ENCODE measurements at places on chromosomes 13 and 19.
A peak's percentile ranks its signal among the peaks of the same experiment; 100 is the strongest.

- no peak for DNase-seq
Measured at GRCh38 chr19:18814063-18814462, 17.7 kb upstream of the UPF1 start.

DNA sequence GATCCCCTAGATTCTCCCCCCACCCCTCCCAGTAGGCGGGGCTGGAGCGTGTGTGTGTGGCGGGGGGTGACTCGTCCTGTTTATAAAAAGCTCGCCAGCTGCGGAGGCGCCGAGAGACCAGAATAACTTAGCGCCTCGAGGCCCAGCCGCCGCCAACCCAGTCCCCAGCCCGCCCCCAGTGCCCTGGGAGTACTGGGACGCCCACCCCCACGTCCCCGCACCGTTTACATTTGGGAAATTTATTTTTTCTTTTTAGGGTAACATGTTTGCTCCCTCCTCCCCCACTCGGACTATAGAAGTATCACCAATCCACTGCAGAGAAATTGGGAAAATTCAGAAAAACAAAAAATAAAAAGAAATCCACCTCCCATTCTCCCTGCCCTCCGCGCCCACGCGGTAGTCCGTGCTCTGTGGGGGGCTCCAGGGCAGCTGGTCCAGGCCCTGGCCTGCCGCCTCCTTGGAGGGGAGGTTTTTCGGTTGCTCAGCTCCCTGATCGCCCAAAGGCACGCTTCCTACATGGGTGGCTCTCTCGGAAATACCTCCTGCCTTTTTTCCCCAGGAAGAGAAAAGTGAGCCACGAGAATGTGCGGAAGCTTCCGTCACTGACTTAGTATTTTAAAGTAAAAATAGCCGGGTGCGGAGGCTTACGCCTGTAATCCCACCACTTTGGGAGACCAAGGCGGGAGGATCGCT is 1.5 kb upstream of the RAB3A start:
- peak; percentile 37 for DNase-seq

GRCh38 chr13:49412749-49413148 is 31.1 kb downstream of the CAB39L start:
- DNase-seq = no peak

DNA sequence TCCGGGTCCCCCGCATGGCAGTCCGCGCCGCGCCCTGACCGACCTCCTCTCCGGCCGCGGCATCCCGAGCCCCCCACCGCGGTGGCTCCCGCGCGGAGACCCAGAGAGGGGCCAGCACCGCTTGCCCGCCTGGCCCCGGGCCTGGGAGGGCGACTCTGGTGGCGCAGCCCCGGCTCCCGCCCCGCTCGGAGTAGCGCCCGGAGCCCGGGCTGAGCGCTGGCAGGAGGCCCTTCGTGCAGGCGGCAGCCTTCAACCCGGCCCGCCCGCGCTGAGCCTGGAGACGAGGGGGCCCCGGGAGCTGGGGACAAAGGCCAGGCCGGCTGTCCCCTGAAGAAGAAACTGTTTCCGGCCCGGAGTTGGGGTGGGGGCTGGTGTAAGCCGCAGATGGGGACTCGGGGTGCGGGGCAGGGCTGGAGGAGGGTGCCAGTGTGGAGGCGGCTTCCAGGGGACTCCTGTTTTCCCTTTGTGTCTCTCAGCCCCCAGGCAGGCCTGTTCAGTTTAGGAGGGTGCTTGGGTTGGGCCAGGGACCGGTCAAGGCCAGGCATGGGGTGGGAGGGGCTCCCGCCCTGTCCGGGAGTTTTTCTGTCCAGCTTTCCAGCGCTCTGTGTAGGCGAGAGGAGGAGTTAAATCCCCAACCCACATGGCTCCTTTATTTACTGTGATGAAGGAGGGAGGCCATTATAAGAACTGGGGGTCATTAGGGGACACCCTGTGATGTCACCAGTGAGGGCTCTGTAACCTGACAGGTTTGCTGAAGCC is 935 bp downstream of the LRP3 start:
- DNase-seq = no peak

GRCh38 chr13:91948736-91949135 is 550.3 kb downstream of the GPC5 start:
- DNase-seq = no peak

GRCh38 chr19:11964496-11964857 is 363 bp upstream of the ZNF763 start:
- DNase-seq = no peak

- DNase-seq = no peak
Measured at GRCh38 chr19:4536798-4537197, 1.8 kb upstream of the PLIN5 start.

DNA sequence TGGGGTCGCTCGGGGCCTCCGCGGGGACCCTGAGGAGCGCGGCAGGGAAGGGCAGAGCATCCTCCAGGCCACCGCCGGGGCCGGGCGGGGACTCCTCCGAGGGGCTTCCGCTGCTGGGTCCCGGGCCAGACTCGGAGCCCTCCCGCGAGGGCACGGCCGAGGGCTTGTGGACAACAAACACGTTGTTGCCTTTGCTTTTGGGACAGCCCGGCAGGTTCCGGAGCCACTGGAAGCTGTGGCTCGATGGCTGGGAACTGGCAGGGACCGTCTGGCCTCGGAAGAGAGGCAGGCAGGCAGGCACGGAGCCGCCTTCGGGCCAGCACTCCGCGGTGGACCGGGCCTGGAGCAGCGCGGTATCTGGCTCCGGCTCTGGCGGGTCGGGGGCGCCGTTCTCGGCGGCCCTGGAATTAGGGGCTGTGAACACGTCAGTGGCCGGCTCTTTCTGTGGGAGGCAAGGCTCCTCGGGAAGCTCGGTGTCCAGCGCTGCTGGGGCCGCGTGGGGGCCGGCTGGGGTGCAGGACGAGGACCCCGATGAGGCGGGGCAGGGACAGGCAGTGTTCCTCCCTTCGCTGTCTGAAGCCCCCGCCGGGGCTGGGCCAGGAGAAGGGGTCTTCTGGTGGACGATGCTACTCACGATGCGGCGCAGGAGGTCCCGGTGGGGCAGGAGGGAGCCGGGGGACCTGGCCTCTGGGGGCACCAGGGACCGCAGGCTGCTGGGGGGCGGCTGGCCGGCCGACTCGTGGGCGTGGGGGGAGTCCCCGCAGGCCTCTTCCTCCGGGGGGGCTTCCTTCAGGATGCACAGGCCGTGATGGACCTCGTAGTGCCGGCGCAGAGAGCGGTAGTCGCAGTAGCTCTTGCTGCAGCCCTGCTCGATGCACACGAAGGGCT is 27.6 kb downstream of the ZNF541 start:
- no peak for DNase-seq

GRCh38 chr13:20902438-20903163 is at the start of gene XPO4:
TSS of gene XPO4 (minus strand) at chr13:20902746. CDS start at chr13:20902738, 8 bp downstream.
- peak; percentile 39 for DNase-seq

DNA sequence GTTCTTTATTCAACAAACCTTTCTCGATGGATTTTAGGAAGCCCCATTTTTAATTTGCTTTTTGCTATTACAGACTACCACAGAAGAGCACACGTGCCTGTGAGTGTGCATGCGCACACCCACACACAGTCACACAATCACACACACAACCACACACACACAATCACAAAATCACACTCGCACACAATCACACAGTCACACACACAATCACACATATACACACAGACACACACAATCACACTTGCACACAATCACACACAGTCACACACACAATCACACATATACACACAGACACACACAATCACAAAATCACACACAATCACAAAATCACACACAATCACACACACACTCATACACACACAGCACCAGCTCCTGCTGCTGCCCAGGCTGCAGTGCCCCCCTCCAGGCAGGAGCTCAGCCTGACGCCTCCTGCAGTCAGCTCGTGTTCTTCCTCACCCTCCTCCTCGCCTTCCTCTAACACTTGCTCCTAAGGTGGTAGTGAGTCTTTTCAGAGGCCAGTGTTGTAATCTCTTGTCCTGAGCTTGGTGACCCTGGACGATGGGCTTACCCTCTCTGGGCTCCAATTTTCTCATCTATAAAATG is 125.0 kb upstream of the SOX1 start:
- no peak for DNase-seq

DNA sequence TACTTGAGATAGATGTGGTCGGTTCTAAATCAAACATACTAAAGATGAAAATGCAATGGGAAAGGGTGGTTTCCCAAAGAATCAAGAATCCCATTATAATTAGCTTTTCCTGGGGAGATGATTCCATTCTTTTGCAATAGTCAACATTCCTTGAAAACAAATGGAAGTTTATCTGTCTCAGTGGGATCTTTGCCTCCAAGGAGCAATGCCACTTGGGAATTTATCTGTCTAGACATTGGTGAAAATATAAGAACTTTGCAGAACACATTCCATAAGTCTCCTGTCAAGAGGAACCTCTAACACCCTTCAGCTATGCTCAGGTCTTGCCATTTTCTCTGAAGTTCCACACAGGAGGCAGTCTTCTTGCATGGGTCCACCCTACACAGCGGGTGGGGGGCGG is 152.5 kb downstream of the KCTD12 start:
- no peak for DNase-seq

DNA sequence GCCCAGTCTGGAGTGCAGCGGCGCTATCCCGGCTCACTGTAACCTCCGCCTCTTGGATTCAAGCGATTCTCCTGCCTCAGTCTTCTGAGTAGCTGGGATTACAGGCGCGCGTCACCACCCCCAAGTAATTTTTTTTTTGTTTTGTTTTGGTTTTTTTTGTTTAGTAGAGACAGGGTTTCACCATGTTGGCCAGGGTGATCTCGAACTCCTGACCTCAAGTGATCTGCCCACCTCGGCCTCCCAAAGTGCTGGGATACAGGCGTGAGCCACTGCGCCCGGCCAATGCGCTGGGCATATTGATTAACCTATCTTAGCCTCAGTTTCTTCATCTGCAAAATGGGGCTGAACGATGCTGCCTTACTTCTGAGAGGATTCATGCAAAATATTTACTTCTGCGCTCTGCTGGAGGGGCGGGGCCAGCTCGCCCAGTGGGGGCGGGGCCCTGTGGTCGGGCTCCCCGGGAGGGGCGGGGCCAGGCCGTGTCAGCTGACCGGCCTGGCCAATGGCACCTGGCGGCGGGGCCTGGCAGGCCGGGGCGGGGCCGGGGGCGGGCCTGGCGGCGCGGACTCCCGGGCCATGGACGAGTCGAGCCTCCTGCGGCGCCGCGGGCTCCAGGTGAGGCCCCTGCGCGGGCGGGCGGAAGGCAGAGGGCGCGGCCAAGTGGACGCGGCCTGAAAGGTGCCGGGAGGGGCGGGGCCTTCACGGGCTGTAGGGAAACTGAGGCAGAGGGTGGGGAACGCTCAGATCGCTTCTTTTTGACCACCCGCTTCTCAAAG is at the start of gene MAST3:
TSS of gene MAST3 (plus strand) at position 562 of the 776 bp plus-strand sequence. CDS start at position 577, 15 bp downstream.
- no peak for DNase-seq

- no peak for DNase-seq
Measured at GRCh38 chr13:23140492-23140891, 40.3 kb upstream of the SGCG start.

- DNase-seq = no peak
Measured at GRCh38 chr13:23003446-23003845, 177.3 kb upstream of the SGCG start.

GRCh38 chr13:25886438-25887214 is 165.2 kb downstream of the SHISA2 start:
- DNase-seq = peak; percentile 94

DNA sequence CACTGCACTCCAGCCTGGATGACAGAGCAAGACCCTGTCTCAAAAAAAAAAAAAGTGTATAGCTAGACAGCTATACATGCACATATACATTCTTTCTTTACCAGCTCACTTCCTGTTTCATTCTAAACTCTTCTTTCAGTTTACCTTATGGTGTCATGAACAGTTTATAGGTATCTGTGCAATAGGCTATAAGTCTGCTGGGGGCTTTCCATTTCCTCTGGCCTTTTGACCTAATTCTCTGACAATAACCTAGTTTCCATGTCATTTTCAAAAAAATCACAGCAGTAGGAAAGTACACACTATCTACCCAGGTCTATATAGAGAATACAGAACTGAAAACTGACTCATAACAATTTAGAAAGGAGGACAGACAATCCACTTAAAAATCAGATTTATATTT is 24.4 kb upstream of the URAD start:
- no peak for DNase-seq

DNA sequence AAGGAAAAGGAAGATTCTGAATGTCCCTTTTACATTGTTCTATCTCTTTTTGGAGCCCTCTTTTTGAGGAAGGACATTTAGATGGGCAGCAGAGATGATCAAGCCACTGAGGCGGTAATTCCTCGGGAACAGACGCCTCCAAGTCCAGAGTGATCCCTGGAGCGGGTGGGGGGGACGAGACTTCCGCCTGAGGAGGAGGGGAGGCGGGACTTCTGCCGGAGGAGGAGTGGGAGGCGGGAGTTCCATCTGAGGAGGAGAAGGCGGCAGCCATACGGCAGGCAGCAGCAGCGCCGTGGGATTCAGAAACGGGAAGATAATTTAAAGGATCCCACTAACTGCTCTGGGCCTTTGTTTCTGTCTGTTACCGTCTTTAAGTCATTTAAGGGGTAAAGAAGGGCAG is 37.6 kb upstream of the CD177 start:
- DNase-seq = no peak

GRCh38 chr19:45404557-45405434 is at the start of gene PPP1R13L:
TSS of gene PPP1R13L (minus strand) at chr19:45405069. CDS start at chr19:45398318, 6,751 bp downstream.
- no peak for DNase-seq

DNA sequence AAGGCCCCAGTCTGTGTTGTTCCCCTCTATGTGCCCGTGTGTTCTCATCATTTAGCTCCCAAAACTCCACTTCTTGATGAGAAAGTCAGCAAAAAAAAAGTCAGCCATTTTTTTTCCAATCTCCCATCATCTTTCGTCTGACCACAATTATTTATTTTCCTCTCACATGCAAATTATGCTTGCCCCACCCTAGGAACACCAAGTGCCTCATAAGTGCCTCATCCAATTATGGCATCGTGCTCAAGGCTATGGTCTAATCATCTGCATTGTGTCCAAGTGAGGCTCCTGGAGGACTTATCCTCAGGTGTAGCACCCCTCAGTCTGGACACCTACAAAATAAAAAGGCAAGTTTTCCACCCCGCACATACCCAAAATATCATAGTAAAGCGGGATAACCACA is 20.8 kb upstream of the IPO5 start:
- DNase-seq = no peak

DNA sequence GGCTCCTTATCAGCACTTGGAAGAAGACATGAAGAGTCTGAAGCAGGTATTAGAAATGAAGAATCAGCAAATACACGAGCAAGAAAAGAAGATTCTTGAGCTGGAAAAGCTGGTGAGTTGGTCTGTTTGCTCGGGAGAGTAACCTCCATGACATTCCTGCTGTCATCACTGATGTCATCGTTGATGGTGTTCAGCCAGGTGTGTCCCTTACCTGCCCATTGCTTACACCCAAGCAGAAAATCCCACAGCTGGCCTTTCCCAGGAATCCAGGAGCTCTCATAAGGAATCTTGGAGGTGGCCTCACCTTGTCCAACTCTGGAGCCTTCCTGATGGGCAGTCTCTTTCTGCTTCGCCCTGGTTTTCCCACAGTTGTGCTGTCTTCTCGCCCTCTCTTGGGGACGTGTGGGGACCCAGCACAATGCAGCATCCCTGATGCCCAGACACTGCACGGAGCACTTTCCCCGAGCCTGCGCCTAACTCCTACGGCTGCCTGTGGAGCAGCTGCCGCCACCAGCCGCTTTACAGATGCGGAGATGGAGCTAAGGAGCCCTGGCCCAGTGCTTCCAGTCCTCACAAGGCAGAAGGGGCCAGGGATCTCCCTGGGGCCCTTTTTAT is 97.0 kb downstream of the SLC7A1 start:
- no peak for DNase-seq

- no peak for DNase-seq
Measured at GRCh38 chr19:52691215-52691610, 43.6 kb downstream of the ZNF611 start.

- no peak for DNase-seq
Measured at GRCh38 chr13:20105161-20105689, 55.6 kb downstream of the GJA3 start.

Data from skeletal muscle cell (primary cell).